ENCODE measurements at places on chromosomes 12 and 14.

GRCh38 chr12:89384050-89384758 is 31.9 kb upstream of the DUSP6 start:
- no peak for DNase-seq

DNA sequence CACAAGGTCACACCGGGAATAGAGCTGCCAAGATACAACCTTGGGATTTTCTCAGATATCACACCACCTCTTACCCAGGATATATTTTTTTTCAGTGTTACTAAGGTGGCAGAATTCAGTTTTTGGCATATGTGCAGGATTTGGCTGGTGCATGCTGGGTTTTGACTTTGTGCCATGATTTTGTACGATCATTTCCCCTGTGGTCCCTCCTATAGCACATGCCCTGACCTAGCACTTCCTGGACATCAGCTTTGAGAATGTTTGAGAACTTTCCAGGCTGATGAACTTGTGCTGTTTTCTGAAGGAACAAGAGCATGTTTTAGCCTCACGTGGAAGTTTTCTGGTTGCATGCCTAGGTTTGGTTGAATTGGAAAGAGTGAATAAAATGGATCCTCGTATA is 11.0 kb upstream of the TBPL2 start:
- DNase-seq, result no peak

DNA sequence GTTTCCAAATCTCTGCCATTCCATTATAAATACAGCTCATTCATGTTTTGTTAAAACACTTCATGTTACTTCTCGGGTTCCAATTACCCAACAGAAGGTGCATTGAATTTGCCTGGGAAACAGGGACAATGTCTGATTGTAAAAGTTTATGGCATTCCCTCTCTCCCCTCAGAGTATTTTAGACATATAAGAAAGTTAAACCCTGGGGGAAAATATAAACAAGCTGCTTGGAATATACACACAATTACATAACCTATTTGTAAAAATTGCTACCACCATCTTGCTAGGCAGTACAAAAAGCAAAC is 60.0 kb downstream of the BTG1 start:
- DNase-seq, result no peak

DNA sequence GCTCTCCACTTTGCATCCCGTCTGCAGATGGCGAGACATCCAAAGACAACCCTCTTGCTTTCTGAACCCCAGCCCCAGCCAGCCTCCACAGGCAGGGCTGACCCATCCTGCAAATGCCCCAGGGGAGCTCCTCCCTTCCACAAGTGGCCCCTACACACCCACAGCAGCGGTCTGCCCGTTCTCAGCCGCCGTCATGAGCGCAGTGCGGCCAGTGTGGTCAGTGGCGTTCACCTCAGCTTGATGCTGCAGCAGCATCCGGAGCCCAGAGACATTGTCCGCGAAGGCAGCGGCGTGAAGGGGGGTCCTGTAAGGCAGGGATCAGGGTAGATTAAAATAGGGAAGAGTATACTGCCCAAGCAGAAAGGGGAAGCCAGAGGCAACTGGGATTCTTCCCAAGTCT is 13.7 kb downstream of the ANKRD52 start:
- no peak for DNase-seq

GRCh38 chr12:120229071-120229486 is 28.2 kb upstream of the RPLP0 start:
- no peak for DNase-seq

DNA sequence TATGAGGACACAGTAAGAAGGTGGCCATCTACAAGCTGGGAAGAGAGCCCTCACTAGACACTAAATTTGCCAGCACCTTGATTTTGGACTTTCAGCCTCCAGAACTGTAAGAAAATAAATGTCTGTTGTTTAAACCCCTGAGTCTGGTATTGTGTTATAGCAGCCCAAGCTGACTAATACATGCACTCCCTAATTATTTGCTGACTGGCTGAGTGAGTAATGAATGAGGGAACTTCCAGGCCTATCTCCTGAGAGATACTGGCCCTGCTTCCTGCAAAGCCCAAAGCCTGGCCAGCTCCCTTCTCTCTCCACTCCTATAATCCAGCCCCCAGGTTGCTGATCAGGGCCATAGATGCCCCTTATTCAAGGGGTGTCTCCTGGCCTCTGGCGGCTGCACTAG is 120.0 kb upstream of the NOS1 start:
- no peak for DNase-seq

GRCh38 chr14:96065661-96066459 is 26.7 kb downstream of the C14orf132 start:
- peak; percentile 61 for DNase-seq

DNA sequence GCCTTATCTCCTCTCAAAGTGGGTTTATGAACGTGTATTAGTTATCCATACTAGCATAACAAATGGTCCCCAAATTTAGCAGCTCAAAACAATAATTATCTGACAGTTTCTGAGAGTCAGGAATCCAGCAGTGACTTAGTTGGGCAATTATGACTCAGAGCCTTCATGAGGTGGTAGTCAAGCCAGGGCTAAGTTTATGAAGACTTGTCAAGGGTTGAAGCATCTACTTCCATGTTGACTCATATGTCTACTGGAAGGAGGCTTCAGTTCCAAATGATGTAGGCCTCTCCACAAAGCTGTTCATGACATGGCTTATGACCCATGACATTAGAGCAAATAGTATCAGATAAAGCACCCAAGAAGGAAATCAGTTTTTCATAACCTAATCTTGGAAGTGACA is 73.2 kb downstream of the IPO8 start:
- DNase-seq, result no peak

- no peak for DNase-seq
Measured at GRCh38 chr12:56993346-56993745, 13.0 kb downstream of the ZBTB39 start.

- DNase-seq, result no peak
Measured at GRCh38 chr12:988646-989045, 2.4 kb upstream of the ERC1 start.

DNA sequence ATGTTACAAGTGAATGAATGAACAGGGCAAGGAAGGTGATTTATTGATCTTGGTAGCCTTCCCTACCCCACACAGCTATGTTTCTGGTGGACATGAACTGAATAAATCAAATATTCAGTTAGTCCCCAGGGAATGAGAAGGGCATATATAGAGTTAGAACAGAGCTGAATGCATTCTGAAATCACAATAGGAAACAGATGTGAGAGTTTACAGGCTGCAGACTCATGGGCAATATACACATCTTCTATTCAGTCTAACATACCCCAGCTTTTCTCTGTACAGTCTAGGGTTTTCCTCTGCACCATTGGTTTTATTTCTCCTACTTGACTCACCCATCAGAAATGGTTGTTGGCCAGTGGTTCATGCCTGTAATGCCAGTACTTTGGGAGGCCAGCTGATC is 7.3 kb upstream of the STX2 start:
- no peak for DNase-seq

- DNase-seq, result no peak
Measured at GRCh38 chr14:69797573-69798338, 715 bp upstream of the SLC10A1 start.

- DNase-seq, result no peak
Measured at GRCh38 chr12:84842406-84843013, 70.1 kb downstream of the SLC6A15 start.

DNA sequence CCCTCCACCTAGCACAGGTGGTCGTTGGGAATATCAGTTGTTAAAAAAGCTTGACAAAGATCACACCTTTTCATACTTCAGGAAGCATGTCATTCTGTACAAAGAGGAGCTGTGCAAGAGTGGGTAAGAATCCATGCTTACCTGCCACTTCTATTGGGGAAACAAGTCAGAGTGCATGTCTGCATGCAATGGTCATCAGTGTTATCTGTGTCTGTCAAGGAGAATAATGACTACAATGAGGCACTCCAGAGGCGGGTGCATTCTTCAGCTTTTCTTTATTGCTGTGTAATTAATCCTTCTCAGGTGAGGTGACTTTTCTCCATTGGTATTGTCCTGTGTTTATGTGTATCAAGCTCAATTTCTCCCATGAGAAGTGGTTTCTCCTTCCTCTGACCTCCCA is 24.4 kb downstream of the KCNA5 start:
- DNase-seq, result no peak

DNA sequence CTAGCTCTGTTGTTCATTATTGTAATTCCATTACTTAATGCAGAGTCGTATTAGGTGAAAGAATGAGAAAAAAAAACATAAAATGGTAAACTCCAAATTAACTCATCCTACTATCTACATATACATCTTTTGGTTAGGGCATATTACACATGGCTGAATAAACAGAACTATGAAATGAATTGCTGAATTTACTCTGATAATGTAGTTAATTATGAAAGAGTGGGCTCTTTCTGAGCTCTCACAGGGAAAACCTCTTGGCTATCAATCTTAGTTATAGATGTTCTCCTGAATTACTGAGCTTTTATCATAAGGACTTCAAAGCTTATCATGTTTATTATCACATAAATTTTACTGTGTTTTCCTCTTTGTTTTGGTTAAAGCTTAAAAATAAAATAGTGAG is 798.5 kb upstream of the MDGA2 start:
- DNase-seq, result no peak

- DNase-seq, result no peak
Measured at GRCh38 chr14:90571149-90571947, 174.5 kb downstream of the CALM1 start.

DNA sequence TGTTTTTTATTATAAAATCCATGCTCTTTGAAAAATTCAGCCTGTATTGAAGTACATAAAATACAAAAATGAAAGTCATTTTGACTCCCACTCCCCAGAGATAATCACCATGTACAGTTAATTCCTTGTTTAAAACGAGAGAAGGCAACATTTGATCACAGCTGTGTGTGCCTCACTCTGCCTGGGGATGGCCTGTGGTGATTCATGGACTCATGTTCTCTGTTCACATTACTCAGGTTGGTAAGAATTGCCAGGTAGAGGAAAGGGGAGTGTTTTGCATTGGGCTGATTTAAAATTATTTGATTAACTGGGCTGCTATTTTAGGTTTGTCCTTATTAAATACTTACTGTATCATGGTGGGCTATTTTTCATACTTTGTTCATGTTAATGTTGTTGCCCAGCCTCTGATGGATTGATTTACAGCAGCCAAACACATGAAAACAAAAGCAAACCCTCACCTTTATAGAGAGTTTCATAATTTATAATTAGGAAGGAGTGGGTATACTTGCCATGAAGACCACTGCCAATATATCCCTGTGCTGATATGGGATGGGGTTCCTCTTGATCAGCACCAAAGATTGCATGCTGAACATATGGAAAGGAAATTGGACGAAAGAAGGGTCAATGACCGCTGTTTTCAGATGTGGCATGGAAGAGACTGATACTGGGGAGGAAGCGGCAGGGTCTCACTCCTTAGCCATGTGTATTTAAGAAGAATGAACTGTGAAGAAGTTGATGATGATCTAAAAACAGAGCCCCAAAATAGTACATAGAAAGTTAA is 3.0 kb downstream of the ZBTB1 start:
- DNase-seq, result no peak

GRCh38 chr12:2082321-2082720 is 29.5 kb downstream of the CACNA1C start:
- no peak for DNase-seq

DNA sequence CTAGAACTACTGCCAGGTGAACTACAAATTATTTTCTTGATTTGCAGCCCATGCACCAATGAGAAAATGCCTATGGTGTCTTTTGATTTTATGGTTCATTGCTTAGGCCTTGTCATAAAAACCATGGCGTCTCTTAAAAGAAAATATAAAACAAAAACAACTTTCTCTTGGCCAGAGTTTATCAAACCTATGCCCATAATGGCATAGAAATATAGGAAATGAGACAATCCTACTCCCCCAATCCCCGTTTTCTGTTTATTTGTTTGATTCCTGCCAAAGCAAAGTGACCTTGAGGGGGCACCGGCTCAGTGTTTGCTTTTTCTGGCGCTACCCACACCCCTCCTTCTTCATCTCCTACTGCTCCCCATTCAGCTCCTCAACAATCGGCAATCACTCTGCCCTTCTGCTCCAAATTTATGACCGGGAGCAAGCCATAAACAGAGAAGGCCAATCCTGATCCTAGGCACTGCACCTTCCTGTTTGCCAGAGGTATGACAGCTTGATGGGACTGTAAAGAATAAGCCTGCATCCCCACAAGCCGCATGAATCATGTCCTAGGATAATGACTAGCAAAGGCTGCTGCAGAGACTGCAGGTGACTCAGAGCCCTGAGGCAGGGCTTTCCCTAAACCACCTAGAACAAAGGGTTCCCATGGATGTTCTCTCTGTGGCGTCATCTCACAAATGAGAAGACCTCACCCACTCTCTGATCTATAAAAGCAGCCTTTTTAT is 874.9 kb downstream of the NRXN3 start:
- DNase-seq, result no peak

GRCh38 chr12:30874455-30875321 is 51.9 kb upstream of the TSPAN11 start:
- DNase-seq, result no peak

GRCh38 chr12:51705450-51705849 is 114.4 kb downstream of the SCN8A start:
- no peak for DNase-seq

DNA sequence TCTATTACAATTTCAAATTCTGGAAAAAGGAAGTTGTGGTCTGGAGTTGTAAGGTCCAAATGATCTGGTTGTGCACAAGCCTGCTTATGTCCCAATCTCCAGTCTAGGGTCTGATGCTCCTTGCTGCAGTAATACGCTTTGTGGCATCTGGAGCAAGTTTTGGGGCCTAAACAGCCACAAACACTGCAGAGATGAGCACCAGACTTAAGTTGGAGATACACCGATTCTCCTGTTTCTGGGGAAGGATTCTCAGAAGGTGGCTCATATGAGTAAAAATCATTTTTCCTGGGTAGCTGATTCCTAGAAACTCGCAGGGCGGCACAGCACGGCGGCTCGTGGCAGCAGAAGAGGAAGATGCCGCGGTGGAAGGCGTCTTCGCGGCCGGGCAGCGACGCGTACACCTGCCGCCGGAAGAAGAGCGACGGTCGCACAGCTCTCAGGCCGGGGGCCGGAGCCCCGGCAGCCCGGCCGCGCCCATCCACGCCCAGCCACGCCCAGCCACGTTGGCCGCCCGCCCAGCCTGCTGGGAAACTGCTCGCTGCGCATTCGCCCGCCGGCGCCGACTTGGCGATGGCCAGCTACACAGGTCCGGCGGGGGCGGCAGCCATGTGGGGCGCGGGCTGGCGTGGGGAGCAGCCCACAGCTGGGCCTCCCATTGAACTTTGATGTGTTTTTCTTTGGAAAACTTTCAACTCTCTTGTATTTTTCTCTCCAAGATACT is 129.0 kb downstream of the ASCL4 start:
- peak; percentile 89 for DNase-seq

DNA sequence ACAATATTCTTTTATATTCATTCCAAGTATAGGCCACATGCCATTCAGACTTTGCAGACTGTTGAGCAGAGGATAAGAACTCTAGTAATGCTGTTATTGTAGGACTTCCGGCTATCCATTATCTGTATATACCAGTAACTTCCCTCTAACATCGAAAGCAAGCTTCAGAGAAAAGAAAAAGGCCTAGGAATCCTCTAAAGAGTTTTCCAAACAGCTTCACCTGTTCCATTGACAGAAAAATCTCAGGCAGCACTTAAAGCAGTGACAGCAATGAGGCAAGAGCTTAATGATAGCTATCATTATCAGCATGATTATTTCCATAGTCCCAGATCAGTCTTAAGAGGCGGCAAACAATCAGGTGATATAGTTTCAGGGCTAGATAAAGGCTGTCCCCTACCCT is 1.8 kb downstream of the CPNE8 start:
- DNase-seq, result no peak

GRCh38 chr12:111454716-111455447 is 49.2 kb downstream of the SH2B3 start:
- DNase-seq, result no peak

- no peak for DNase-seq
Measured at GRCh38 chr12:102570256-102570655, 89.9 kb upstream of the IGF1 start.
